ENCODE measurements at places on chromosomes 13 and 19. TPM values are rescaled to one million over a fixed set of nuclear protein-coding genes. Genes with fewer than 3 reads are reported as not detected.

The ANGPTL8 gene
- 2.0 TPM for total RNA-seq

The UHRF1 gene
- total RNA-seq, result 1.2 TPM

The FGF14 gene
- total RNA-seq, result 0.33 TPM

The TMPRSS9 gene
- not detected for total RNA-seq

The SYDE1 gene
- 98.8 TPM for total RNA-seq

The KLHL1 gene
- total RNA-seq, result not detected

The MYO16 gene
- 1.3 TPM for total RNA-seq

The ZNF101 gene
- total RNA-seq, result 7.1 TPM

The YJEFN3 gene
- 3.3 TPM for total RNA-seq

The LYPD5 gene
- 12.0 TPM for total RNA-seq

The HCST gene
- total RNA-seq, result 14.6 TPM

The ANGPTL4 gene
- total RNA-seq, result 28.3 TPM

The RFPL4A gene
- not detected for total RNA-seq

The SYNE4 gene
- total RNA-seq, result not detected

The ZNF552 gene
- 4.0 TPM for total RNA-seq

The OLFM2 gene
- 3.6 TPM for total RNA-seq

The SLC25A23 gene
- total RNA-seq, result 232 TPM

The TEAD2 gene
- total RNA-seq, result 40.7 TPM

The DACH1 gene
- 1.4 TPM for total RNA-seq

The RAB20 gene
- total RNA-seq, result 13.3 TPM

The GRK1 gene
- total RNA-seq, result under 0.01 TPM

The ZNF738 gene
- total RNA-seq, result 3.0 TPM

The CGB8 gene
- not detected for total RNA-seq

The ZNF561 gene
- total RNA-seq, result 40.3 TPM

The ZNF345 gene
- 6.6 TPM for total RNA-seq

The F2RL3 gene
- total RNA-seq, result 6.4 TPM

The IL4I1 gene
- total RNA-seq, result not detected

The PSG3 gene
- not detected for total RNA-seq

The KCNJ14 gene
- 0.52 TPM for total RNA-seq

The ZNF730 gene
- total RNA-seq, result not detected

The CBY2 gene
- not detected for total RNA-seq

The PSG6 gene
- not detected for total RNA-seq

The PTH2 gene
- not detected for total RNA-seq

The C19orf18 gene
- 0.83 TPM for total RNA-seq

The KISS1R gene
- not detected for total RNA-seq

The SIGLEC12 gene
- not detected for total RNA-seq

The CKM gene
- 1.1 TPM for total RNA-seq

The GRIK5 gene
- 27.6 TPM for total RNA-seq

Measured in esophagus muscularis mucosa (tissue), 4 donors.